ENCODE measurements at places on chromosomes 13 and 19. TPM values are rescaled to one million over a fixed set of nuclear protein-coding genes. Genes with fewer than 3 reads are reported as not detected.

Gene RCBTB1
- 32.8 TPM for total RNA-seq

Gene CHERP
- 46.5 TPM for total RNA-seq

Gene SLC46A3
- 36.0 TPM for total RNA-seq

DNA sequence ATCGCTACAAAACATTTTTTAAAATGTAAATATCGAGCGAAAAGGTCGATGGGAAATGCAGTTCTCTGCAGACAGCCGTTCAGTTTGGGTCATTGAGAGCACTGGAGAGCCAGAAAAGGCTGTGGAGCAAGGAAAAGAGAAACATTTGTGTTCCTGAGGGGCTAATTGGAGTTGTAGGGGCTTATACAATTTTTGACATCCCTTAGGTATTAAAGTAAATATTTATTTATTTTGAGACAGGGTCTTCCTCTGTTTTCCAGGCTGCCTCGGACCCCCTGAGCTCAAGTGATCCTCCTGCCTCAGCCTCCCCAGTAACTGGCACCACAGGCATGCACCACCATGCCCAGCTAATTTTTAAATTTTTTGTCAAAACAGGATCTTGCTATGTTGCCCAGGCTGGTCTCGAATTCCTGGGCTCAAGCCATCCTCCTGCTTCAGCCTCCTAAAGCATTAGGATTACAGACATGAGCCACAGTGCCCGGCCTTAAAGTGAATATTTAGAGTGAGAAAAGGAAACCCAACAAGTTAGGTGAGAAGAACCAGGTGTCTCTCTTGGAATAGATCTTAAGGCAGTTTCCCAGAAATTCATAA, 825 bp upstream of the YIF1B start:
- H3K27ac ChIP-seq = peak overlapping the region; percentile 85
- H3K4me3 ChIP-seq = peak overlapping the region; percentile 63
- no peaks in the 10 kb centered on the region for H3K36me3 ChIP-seq
- H3K4me1 ChIP-seq = peaks cover 15% of the 10 kb centered on the region
- no peak for DNase-seq
- H3K27me3 ChIP-seq = no peaks in the 10 kb centered on the region

DNA sequence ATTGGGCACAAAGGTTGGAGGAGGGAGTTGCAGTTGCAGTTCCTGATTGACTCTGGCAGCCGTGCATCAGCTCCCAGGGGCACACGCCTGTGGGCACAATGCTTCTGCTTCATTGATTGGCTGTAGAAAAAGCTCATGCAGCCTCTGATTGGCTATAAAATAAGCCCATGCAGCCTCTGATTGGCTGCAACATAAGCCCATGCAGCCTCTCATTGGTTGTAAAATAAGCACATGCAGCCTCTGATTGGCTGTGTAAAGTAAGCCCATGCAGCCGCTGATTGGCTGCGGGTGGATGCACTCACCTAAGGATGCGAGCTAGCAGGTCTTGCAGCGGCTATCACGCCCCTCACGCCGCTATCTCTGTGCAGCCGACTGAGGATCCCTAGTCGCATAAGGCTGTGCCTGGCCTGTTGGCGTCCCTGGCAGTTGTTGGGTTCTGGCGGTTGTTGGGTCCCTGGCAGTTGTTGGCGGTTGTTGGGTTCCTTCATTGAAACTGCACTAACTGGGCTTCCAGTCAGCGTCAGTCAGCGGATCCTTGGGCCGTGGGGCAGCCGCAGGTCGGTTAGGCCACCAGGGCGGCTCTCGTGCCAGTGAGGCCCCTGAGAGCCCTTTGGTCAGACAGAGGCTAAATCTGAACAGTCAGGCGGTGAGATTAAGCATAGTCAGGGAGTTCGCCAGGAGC, at the start of gene SIGLECL1:
SIGLECL1 (plus strand) TSS at position 295 of the 682 bp plus-strand sequence. CDS start 12,993 bp downstream, outside the sequence.
- H3K27me3 ChIP-seq = no peaks in the 10 kb centered on the region
- H3K4me3 ChIP-seq = peak within 1 kb of the TSS; percentile 49
- DNase-seq = peak; percentile 81
- no peaks in the 10 kb centered on the region for H3K4me1 ChIP-seq
- H3K27ac ChIP-seq = no peak within 1 kb of the TSS
- H3K36me3 ChIP-seq = no peaks in the 10 kb centered on the region
